Left lobe of liver (tissue), 2 donors: ENCODE measurements at places on chromosomes 4 and X. TPM values are rescaled to one million over a fixed set of nuclear protein-coding genes. Genes with fewer than 3 reads are reported as not detected.

The RHOXF1 gene
- not detected for total RNA-seq

The ASB5 gene
- total RNA-seq, result not detected

The OPRPN gene
- total RNA-seq, result 0.40 TPM

The SORCS2 gene
- 0.35 TPM for total RNA-seq

The BEX1 gene
- 0.43 TPM for total RNA-seq

The SLC35A2 gene
- 18.7 TPM for total RNA-seq

The SYTL5 gene
- 2.4 TPM for total RNA-seq

The C4orf54 gene
- total RNA-seq, result not detected

The DCAF12L2 gene
- not detected for total RNA-seq

The AFP gene
- total RNA-seq, result 3.3 TPM

The TEC gene
- total RNA-seq, result 3.2 TPM

The C1GALT1C1 gene
- total RNA-seq, result 12.5 TPM

The MAOB gene
- 131 TPM for total RNA-seq

The GPR143 gene
- 0.78 TPM for total RNA-seq

The GAGE2A gene
- 0.58 TPM for total RNA-seq

The CSTF2 gene
- 4.8 TPM for total RNA-seq

The CCNB3 gene
- total RNA-seq, result 0.18 TPM

The CSN1S1 gene
- total RNA-seq, result not detected

The PPARGC1A gene
- total RNA-seq, result 29.6 TPM

The SCRG1 gene
- total RNA-seq, result not detected

The GAGE1 gene
- not detected for total RNA-seq

The TLR2 gene
- 5.0 TPM for total RNA-seq

The NAP1L3 gene
- 0.30 TPM for total RNA-seq

The HSFX2 gene
- total RNA-seq, result not detected

The FGD1 gene
- 1.1 TPM for total RNA-seq

The CASP3 gene
- 11.3 TPM for total RNA-seq

The LONRF3 gene
- total RNA-seq, result 9.5 TPM

The CCSER1 gene
- total RNA-seq, result 0.23 TPM

The AP1AR gene
- total RNA-seq, result 13.4 TPM

The PPP4R3C gene
- total RNA-seq, result not detected

The HTT gene
- total RNA-seq, result 25.1 TPM

The EMCN gene
- 1.8 TPM for total RNA-seq

The WFS1 gene
- total RNA-seq, result 14.3 TPM

The ENPP6 gene
- 0.05 TPM for total RNA-seq

The S100G gene
- not detected for total RNA-seq

The PAGE4 gene
- not detected for total RNA-seq

The EXOC1L gene
- total RNA-seq, result not detected

The GAGE12F gene
- 0.63 TPM for total RNA-seq

The CYTL1 gene
- total RNA-seq, result not detected

The MTTP gene
- 103 TPM for total RNA-seq

The TEX13D gene
- not detected for total RNA-seq

The GLRA3 gene
- not detected for total RNA-seq
